ENCODE measurements at places on chromosomes 3 and 15.

DNA sequence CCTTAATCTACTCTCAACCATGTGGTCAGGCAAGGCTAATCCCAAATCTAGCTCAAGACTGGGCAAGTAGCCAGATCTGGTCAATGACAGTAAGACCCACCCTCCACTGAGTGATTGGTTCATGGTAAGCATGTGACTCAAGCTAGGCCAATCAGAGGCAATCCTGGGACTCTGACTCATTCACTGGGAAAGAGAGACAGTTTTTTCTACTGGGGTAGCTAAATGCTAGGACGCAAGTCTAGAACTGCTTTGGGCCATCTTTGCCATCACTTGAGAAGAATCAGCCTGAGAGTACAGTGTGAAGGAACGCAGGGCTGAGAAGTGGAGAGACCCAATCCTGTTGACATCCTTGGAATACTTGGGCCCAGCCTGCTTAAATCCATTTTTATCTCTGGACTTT, 9.4 kb upstream of the RAD18 start:
- no peak for DNase-seq

- no peak for DNase-seq
Measured at GRCh38 chr3:192848371-192849233, 69.1 kb downstream of the MB21D2 start.

- DNase-seq, result no peak
Measured at GRCh38 chr3:52779837-52780585, 2.6 kb downstream of the ITIH1 start.

DNA sequence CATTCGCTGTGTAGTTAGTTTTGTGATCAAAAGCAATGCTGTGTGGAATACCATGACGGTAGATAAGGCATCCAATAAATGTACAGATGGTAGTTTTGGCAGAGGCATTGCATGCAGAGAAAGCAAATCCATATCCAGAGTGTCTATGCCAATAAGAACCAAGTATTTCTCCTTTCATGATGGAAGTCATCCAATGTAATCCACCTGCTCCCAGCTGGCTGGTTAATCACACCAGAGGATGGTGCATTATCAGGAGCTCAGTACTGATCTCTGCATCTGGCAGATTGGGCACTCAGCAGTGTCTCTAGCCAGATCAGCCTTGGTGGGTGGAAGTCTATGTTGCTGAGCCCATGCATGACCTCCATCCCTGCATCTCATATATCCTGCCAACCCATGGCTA, 677.7 kb upstream of the NECTIN3 start:
- DNase-seq, result no peak

DNA sequence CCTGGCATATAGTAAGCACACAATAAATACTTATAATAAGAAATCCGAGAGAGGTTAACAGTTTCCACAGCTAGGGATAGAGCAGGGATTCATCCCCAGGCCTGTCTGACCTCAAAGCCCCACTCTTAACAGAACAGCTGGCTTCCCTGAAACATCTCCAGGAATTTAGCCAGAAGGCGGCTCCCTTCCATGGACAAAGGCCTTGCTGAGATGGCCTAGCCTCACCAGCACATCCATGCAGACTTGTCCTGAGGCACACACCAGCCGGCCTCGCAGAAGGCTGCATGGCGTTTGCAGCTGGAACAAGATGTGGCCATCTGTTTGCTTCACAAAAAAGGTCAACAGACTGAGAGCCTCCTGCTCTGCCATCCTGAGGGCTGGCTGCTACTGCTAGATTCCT, 245.4 kb downstream of the SLCO3A1 start:
- no peak for DNase-seq

- DNase-seq, result no peak
Measured at GRCh38 chr3:66052721-66053549, 14.2 kb upstream of the MAGI1 start.

DNA sequence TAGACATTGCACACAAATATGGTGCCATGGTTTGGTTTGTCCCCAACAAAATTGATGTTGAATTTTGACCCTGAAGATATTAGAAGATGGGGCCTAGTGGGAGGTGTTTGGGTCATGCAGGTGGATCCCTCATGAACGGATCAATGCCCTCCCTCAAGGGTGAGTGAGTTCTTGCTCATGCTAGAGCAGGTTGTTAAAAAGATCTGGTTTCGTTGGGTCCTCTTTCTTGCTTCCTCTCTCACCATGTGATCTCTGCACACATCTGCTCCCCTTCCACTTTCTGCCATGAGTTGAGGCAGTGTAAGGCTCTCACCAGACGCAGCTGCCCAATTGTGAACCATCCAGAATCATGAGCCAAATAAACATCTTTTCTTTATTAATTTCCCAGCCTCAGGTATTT, 87.8 kb upstream of the MDFIC2 start:
- DNase-seq, result no peak

DNA sequence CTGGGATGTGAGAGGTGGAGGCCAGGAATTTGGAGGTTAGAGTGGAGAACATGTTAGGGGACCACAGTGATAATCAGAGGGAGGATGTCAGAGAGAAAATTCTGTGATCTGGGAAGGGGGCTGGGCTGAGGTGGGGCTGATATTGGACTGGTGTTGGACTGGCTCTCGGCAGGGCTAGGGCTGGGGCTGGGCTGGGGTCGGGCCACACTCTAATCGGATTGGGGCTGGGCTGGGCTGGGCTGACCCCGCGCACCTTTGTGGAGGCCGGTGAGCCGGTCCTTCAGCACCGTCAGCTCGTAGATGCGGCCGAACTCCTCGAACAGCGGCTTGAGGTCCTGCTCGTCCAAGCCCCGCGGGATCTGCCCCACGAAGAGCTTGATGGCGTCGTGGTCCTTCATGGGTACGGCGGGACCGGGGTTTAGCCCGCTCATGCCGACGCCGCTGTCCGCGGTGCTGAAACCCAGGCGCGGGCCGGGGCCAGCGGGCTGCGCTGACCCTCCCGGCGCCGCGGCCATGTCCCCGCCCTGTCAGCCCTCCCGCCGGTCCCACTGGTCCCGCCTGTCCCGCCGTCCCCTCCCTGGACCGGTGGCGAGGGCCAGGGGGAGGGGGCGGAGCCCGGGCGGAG, 485 bp downstream of the CELF6 start:
- DNase-seq, result peak; percentile 88

- no peak for DNase-seq
Measured at GRCh38 chr3:132637590-132637989, 22.0 kb downstream of the ACAD11 start.

GRCh38 chr3:50340448-50341329, at the start of gene RASSF1:
Gene RASSF1 (minus strand): TSS chr3:50340836. CDS start chr3:50340805, 31 bp downstream.
- peak; percentile 92 for DNase-seq

- DNase-seq, result no peak
Measured at GRCh38 chr3:5766848-5767247, 579.3 kb downstream of the EDEM1 start.

GRCh38 chr3:63818282-63819150, 583 bp upstream of the C3orf49 start:
- no peak for DNase-seq

DNA sequence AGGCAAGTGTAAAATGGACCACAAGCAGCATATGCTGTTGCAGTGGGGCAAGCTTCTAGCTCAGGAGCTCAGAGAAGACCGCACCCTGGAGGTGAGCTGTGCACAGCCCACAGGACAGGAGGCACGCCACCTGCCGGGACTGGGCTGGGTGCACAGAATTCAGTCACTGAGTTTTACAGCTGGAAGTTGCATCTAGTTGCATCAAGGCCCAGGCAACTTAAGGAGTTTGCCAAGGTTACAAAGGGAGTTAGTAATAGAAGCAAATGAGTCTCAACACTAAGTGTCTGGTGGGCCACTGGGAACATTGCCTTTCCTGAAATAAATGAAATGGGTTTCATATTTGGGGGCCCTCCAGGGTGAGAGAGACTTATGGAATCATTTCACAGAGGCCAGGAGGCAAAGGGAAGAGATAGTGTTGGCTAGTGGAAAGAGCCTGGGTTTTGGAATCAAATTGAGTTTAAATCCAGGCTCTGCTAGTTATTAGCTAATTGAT, 36.0 kb upstream of the TIMP4 start:
- DNase-seq, result no peak

GRCh38 chr15:40322531-40323238, 807 bp upstream of the INAFM2 start:
- DNase-seq, result no peak

GRCh38 chr3:146181216-146181615, 20.2 kb upstream of the PLOD2 start:
- DNase-seq, result no peak

GRCh38 chr3:36991923-36992805, 767 bp downstream of the EPM2AIP1 start:
- no peak for DNase-seq

DNA sequence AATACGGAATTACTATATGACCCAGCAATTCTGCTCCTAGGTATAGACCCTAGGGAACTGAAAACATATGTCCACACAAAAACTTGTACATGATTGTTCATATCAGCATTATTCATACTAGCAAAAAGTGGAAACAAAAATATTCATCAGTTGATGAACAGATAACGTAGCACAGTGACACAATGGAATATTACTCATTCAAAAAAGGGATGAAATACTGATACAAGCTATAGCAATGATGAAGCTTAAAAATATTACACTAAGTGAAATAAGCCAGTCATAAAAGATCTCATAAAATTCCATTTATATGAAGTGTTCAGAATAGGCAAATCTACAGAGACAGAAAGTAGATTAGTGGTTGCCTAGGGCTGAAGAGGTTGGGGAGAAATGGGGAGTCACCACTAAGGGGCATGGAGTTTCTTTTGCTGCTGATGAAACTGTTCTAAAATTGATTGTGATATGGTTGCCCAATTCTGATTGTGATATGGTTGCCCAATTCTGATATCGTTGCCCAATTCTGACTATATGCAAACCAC, 10.5 kb downstream of the C15orf61 start:
- DNase-seq, result no peak

- DNase-seq, result peak; percentile 72
Measured at GRCh38 chr3:9500108-9501050, 53.2 kb downstream of the LHFPL4 start.

- DNase-seq, result no peak
Measured at GRCh38 chr3:182692695-182693094, 100.6 kb upstream of the ATP11B start.

DNA sequence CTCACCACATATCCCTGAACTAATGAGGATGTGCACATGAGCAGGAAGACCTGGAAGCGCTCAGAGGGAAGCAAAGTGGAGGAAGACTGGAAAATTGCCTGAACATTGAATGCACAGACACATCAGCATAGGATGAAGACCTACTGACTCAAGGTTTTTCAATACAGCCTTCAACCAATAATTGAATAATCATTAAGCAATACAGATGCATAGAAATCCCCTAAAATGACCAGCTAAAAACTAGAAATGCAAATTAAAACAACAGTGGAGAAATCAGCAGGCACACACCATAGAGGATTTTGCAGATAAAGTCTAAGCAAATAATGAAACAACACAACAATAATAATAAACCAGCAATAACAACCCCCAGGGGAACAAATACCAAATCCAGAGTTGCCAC, 80.4 kb downstream of the CEP152 start:
- DNase-seq, result no peak

GRCh38 chr15:78105476-78106241, 13.3 kb downstream of the SH2D7 start:
- no peak for DNase-seq

Measured in Right ventricle myocardium inferior (tissue), 1 donor.